Pulmonary artery endothelial cell (primary cell): ENCODE measurements at places on chromosomes 3 and 15. TPM values are rescaled to one million over a fixed set of nuclear protein-coding genes. Genes with fewer than 3 reads are reported as not detected.

USP19 gene
- 42.9 and 54.2 TPM in 2 replicates for total RNA-seq

STAC gene
- total RNA-seq, result not detected in 2 replicates

ISLR2 gene
- not detected in 2 replicates for total RNA-seq

GPR149 gene
- not detected in 2 replicates for total RNA-seq

GP5 gene
- total RNA-seq, result 0.07 TPM in 2 replicates

SPTSSB gene
- not detected in 2 replicates for total RNA-seq

ARNT2 gene
- under 0.01 and 0.13 TPM in 2 replicates for total RNA-seq

PPARG gene
- total RNA-seq, result 6.1 and 8.0 TPM in 2 replicates
